ENCODE measurements at places on chromosomes 11 and 22.

DNA sequence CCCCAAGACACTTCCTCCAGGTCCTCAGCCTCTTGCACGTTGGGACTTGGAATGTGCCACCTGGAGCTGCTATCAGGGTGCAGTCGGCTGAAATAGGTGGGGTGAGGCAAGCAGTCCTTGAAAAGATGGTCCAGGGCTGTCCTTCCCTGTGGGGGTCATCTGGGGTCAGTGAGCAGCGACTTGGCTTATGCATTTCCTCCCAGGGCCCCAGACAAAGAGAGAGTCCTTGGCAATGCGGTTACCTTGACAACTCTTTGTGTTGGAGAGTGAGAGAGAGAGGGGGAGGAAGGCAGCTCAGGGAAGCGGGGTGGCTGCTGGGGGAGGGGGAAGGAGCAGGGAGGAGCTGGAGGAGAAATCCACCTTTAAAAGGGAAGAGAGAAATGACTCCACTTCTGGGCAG, 93.8 kb downstream of the MIAT start:
- DNase-seq = no peak

GRCh38 chr11:6601041-6601461, 2.4 kb downstream of the RRP8 start:
- DNase-seq = no peak

DNA sequence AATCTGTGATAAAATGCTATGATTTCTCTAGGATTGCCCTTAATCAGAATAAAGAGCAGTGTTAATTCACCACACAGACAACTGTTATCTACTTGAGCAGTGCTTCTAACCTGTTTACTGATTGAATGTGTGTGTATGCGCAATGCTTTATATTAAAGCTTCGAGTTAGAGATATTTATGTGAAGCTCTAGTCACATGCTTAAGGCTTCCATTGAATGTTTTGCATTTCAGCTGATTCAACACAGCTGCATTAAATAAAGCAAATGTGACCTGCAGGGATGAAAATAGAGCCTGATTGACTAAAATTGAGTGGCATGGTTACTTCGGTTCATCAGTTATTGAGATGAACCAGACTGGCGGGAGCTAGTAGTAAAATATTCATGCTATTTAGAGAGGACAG, 395.3 kb downstream of the JRKL start:
- no peak for DNase-seq

DNA sequence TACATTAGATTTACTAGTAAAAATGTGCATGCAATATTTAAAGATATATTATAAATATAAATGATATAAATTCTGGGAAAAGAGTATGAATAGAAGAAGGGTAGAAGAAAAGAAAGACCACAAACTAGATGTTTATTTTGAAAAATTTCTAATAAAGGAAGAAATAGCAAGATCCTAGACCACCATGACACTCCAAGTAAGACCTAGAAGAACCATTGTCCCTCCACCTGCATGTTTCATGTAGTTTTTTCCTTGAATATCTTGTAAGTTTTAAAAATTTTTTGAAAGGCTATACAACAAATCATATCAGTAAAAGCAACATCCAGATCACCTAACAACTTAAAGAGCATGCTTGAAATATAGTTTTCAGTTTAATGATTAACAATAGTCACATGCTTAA, 46.8 kb downstream of the ARHGAP32 start:
- DNase-seq = no peak

DNA sequence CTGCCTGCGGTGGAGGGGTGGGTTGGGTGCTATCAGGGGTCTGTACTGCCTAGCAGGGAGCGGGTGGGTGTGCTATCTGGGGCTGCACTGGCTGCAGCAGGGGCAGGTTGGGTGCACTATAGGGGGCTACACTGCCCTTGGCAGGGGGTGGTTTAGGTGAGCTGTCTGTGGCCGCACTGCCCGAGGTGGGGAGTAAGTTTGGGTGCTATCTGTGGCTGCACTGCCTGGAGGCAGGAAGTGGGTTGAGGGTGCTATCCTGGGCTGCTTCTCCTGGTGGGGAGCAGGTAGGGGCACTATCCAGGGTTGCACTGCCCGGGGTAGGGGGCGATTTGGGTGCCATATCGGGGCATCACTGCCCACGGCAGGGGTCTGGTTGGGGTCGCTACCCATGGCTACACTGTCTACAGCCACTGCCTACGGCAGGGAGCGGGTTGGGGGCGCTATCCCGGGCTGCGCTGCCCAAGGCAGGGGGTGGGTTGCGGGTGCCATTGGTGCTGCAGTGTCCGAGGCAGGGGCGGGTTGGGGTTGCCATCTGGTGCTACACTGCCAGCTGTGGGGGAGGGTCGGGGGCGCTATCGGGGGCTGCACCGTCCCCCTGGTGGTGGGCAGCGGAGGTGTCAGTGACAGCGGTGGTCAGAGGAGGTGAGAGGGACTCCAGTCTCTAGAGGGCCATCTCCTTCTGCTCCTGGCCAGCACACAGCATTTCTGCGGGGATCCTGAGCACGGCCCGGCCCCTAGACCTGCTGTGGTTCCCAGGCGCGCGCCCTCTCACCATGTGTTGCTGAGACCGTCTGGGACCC, 1.3 kb upstream of the RFPL2 start:
- no peak for DNase-seq

DNA sequence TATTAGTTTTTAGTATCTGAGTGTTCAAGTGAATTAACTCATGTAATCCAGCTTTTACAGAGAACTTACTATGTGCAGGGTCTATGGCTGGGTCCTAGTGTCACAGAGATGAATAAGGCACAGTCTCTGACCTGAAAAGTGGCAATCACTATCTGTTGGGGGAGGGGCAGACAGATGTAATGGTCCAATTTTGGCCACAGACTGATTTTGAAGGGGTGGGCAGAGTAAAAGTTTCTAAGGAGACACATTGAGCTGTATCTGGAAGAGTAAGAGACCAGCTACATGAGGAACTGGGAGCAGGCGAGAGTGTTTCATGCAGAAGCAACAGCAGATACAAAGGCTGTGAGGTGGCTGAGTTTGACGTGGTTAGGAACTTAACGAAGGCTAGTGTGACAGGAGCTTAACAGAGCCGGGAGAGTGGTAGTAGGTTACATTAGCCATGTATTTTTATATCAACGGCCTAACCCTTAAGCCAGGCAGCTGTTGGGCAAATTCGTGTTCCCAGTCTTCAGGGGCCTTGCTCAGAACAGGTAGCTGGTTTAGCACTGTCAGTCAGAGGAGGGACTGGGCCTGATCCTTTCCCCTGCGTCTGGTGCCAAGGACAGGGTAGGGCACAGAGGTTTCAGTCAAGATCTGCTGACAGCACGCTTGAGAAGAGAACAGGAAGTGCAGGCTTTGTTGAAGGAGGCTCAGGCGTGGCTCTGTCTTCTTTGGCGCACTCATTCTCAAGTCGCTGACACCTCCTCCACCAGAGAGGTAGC, 1.4 kb upstream of the STIM1 start:
- DNase-seq = no peak

- DNase-seq = no peak
Measured at GRCh38 chr11:95515371-95515770, 274.2 kb downstream of the FAM76B start.

DNA sequence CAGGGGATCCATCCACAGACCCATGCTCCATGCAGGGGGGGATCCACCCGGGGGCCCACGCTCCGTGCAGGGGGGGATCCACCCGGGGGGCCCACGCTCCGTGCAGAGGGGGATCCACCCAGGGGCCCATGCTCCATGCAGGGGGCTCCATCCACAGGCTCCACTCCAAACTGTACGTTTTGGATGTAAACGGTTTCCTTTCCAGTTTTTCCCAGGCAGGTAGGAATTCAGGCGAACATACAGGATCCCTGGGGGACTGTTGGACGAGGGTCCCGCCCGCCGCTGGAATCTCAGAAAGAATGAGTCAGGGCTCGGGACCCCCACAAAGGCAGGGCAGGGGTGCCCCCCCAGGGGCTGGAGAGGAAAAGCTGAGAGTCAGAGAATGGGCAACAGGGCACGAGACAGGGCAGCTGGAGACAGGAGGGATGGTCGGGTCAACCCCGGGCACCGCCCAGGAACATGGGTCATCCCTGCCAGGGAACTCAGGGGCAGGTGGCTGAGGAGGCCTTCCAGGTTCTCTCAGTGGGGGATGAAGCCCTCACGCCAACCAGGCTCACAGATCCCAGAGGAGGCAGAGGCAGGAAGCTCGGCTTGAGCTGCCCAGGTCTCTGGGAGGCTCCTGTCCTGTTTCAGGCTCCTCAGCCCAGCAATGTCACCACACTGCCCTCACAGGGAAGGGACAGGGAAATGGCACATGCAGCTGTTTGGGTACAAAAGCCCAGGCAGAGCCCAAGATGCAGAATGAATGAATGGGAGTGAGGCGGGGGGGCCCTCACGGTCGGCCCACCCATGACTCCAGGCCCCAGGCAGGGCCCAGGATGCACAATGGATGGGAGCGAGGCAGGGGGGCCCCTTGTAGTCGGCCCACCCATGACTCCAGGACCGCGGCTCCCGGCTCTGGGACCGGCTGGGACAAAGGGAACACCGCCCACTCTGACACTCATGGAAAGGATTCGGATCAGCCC, 200.2 kb downstream of the BRD1 start:
- DNase-seq = no peak

DNA sequence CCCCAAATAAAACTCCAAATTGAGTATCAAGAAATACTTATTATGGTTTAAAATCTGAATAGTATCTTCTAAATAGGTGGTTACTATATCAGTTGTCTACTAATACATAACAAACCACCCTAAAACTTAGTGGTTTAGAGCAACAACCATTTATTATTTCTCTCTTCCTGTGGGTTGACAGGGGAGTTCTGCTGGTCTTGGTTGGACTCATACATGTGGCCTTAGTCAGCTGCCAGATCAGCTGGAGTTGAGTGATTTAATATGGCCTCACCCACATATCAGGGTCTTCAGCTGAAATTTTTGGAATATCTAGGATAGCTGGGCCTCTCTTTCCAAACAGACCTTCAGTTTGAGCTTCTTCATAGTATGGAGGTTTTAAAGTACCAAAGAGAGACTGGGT, 34.5 kb downstream of the C11orf65 start:
- DNase-seq = no peak

DNA sequence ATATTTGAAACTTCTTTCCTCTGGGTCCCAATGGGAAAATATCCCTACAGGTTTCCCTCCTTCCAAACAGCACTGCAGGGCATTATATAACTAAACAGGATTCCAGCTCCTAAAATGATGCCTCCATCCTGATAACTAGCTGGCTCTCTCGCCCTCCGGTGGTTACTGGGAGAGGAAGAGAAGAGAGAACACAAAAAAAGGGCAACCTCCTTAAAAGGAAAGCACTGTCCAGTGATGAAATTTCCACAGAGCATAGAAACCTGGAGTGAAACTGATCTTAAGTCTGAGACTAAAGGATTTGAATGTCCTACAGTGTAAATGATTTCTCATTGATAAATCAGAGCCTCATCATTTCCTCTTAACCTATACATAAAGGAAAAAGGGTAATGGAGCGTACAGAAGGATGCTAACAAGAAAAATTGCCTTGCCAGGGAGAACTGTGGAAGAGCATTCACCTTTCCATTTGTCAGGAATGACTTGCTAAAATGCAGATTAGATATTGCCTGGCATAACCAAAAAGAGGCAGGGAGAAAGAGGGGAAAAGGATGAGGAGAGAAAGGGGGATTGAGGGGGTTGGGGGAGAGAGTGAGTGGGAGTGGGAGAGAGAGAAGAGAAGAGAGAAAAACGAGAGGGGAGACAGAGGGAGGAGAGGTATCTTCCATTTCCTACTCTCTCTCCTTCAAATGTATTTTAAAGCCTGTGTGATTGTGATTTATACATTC, 121.3 kb downstream of the APOL5 start:
- no peak for DNase-seq

- no peak for DNase-seq
Measured at GRCh38 chr11:6681949-6682348, 1.2 kb downstream of the MRPL17 start.

- DNase-seq = no peak
Measured at GRCh38 chr11:115300660-115301428, 203.4 kb downstream of the CADM1 start.

DNA sequence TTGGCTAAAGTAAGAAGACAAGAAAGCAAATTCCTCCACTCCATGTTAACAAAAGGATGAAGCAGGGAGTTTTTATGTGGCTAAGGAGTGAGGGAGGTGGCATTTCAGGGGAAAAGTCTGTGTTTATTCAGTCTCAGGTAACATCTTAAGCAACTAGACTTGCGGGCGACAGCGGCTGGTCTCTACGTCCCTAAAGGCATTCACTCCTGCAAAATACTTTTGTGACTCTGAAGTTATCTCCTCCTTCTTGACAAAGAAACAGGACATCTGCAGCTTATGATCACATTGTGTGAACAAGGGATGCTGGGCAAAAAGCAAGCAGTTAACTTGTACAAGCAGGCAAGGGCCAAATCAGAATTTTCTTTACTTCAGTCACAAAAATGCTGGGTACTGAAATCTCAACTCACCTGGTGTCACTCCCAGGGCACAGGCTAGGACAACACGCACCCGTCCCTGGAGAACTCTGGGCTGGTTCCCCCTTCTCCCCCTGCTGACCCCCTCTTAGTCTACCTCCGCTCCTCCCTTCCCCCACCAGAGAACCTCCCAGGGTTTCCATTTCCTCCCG, 38.3 kb downstream of the IGLL5 start:
- no peak for DNase-seq

- DNase-seq = no peak
Measured at GRCh38 chr11:110071197-110071596, 22.0 kb upstream of the ZC3H12C start.

DNA sequence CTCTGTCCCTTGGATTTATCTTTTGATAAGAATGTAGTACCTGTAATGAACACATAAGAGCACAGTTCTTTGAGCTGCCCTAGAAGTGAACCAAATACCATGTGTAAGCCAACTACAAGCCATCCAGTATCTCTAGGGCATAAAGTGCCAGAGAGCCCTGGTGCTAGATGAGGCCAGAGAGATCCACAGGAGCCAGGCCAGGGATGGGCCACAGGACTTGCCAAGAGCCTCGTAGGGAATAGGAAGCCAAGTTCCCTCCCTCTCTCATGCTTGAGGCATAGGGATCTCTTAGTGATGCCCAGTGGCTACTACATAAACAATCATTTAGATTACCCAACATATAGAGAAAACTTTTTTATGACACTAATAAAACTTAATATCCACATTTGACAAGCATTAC, 64.8 kb upstream of the FAR1 start:
- no peak for DNase-seq
